Hepatic stellate cell (primary cell): ENCODE measurements at places on chromosomes 16 and 17.

- DNase-seq = no peak
Observed at GRCh38 chr16:88839026-88839529, 17.7 kb downstream of the GALNS start.

DNA sequence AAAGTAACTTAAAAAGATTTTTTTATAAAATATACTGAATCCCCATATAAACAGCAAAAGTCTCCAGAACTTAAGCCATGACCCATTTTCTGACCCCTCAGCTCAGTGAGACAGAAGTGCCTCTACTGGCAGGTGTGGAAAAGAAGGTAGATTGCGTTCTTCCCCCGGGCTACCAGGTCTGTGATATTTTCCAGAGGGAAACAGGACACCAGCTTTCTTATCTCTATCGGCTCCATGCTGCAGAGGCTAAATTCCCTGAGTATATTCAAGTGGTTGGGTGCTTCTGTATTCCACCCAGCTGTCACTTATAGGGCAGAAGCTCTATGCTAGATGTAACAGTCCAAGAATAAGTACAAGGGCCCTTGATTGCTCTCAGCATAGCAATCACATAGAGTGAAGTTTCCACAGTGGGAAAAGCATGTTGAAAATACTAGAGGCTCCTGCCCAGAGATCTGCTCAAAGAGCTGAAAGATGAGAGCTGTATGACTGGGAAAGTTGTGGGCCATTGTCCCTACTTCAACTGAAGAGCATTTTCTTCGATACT lies 687.3 kb downstream of the CDH11 start:
- DNase-seq = no peak

DNA sequence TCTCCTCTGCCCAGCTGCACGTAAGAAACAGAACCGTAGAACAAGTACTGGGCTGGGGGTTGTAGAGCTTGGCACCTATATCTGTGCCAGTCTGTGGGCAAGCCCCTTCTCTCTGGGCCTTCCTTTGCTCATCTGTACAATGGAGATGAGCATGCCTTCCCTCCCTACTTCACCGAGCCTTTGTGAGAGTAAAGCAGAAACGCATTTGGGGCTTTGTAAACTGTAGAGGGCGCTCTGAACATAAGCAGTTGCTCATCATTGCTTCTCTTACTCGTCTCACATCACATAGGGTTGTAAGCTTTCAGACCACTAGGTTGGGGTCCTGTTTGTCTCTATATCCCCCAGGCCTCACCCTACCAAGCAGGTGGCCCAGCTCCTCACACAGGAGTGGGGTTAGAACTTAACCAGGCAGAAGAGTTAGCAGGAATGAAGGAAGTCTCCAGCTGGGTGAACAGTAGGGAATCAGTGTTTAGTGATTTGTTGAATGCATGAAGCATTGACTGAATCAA lies 15.1 kb downstream of the SAMD14 start:
- DNase-seq = peak; percentile 58

DNA sequence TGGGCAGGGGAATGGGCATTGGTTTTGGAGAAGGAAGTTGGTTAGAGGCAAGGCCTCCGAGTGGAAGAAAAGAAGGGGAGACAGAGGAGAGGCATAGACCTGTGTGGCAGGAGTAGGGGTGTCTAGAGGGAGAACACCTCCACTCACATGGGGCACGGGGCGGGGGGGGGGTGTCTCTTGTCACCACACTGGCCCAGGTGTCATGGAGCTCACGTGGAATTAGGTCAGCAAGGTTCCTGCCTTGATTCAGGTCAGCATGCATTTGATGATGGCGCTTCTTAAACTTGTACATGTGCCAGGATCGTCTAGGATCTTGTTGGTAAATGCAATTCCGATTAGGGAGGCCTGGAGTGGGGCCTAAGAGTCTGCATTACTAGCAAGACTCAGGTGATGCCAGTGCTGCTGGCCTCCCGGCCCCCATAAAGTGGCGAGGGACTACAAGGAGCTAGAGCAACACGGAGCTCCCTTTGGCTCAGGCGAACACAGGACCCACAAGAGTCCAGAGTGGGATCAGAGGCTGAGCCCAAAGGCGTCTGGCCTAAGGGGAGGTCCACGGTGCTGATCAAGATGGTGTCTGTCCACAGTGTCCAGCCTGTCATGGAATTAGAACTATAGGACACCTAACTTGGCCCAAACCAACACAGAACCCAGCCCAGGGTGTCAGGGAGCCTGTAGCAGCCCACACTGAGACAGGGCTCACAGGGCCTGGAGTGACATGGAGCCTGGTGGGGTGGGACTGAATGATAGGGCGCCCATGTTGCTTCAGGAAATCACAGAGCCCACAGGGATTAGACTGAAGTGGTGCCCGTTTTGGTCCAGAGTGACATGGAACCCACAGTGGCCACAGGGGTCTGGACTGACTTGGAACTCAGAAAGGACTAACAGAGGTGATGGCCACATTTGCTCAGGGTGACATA lies 16.7 kb downstream of the EPOP start:
- no peak for DNase-seq

DNA sequence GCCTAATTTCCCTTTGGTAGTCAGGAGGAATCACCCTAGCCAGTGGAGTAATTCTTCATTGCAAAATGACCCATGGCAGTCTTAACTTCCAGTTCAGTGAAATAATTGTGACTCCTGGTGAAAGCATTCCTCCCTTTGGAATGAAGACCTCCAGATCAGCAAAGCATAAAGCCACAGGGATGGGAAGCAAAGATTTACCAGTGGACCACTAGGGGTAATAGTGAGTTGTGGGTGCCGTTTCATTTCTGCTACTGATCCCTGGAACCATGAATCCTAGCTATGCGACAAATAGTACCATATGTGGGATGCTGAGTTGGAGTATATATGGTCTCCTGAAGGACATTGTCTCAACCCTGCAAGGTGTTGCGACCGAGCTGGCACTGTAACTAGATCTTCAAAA lies 13.7 kb downstream of the DYNLL2 start:
- DNase-seq = no peak

GRCh38 chr16:22814711-22815105 lies 746 bp downstream of the HS3ST2 start:
- DNase-seq = no peak

- no peak for DNase-seq
Observed at GRCh38 chr17:52465407-52465806, 306.9 kb upstream of the CA10 start.

DNA sequence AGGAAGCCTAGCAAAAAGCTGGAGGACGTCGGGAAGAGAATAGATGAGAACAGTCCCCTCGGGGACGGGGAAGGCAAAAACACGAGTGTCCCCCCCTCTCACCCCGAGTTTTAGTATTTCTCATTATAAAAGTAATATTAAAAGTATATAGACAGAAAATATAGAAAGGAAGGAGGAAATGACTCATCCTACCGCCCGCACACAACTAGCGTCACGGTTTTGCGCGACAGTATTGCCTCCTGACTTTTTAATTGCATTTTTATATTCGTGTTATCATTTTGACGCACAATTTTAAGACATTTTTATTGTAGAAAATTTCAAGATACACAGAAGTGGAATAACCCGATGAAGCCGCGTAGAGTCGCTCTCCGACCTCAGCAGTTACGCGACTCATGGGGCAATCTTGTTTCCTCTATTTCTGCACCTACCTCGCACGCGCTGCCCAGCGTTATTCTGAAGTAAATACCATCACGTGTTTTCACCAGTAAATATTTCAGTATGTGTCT lies 652 bp upstream of the SLC25A19 start:
- DNase-seq = peak; percentile 41
